ENCODE measurements at places on chromosomes 2 and 18.

- DNase-seq: no peak
Measured at GRCh38 chr18:57670046-57670445, 48.4 kb upstream of the NARS1 start.

- no peak for DNase-seq
Measured at GRCh38 chr2:143545949-143546255, 416.7 kb downstream of the ARHGAP15 start.

DNA sequence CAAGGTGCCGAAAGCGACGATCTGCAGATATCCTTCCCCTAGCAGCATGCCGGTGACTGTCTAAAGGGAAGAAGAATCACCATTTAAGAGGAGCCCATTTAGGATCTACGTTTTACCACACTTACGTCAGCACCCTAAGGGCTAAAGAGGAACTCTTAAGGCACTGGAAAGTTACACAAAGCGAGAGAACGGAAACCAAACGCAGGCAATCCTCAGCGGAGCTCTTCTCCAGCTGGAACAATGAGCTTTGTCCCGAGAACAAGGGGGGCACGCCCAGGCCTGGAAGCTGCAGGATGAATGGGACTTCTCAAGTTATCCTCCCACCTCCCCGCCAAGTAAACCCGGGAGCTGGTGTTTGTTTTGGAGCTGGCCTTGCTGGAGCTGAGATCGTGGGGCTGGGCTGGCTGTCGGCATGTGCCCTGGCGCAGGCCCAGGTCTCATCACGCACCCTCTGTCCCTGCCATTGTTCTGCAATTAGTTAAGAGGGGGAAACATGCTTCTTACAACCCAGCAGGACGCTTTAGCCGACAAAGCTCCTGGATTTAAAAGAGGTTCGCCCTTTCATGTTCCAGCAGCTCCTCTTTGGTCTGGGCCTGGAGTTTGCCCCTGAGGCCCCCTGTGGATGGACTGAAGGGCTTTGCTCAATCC, 36.4 kb downstream of the PXDN start:
- DNase-seq: no peak

- DNase-seq: no peak
Measured at GRCh38 chr2:56191617-56192016, 7.8 kb downstream of the CCDC85A start.

DNA sequence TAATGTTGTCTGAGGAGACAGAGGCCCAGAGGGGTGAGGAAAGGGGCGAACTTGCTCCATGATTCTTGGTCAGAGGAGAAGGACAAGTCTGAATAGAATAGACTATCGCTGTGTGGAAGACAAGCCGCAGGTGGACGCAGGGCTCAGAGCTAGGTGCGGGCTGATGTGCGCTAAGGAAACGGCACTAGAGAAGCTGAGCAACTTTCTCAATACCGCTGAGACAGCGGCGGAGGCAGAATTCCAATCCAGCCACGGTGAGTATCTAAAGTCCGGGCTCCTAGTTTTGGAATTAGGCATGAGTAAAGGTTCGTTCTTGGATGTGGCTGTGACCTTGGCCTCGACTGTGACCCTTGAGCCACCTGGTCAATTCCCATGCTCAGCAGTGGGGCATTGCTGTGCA, 47.8 kb downstream of the CAPN13 start:
- no peak for DNase-seq

DNA sequence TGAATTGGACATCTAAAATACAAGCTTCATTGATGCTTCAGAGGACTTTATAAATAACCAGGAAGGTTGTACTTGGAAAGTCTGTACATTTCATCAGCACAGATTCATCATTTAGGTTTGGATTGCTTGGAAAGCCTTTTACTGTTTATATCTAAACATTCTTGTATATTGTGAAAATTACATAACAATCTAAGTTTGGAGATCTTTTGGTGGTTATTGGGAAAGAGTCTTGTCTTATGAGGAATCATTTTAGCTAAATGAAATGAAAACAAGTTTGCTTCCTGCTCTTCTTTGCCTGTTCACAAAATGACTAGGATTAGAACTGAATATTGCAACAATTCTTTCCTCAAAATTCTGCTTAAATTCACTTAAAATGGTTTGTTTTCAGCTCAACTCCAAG, 79.3 kb downstream of the ABI2 start:
- no peak for DNase-seq

All from neural crest cell (in vitro differentiated cells).